ENCODE measurements at places on chromosomes 1 and 21. TPM values are rescaled to one million over a fixed set of nuclear protein-coding genes. Genes with fewer than 3 reads are reported as not detected.

DNA sequence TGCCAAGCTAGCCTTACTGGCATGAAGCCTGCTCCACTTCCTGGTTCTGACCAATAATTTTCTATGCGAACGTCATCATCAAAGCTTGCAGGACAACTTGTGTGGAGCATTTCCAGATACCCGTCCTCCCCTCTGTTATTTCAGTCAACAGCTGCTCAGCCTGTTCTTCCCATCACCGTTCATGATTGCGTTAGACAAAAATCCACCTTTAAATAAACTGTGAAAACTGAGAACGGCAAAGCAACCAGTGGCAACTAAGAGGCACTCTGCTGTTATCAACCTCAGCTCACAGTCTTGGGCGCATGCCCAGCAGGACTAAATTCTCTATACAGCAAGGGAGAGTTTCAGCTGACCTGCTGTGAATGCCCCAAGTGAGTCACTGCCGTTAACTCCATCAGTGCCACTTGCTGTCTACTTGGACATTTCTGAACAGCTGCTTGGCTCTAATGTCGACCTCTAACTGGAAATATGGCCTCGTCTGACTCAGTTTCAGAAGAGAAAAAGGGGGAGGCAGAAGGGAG lies 207.4 kb upstream of the RUNX1 start:
- no peak for DNase-seq

GRCh38 chr1:159800177-159800930 lies 1.8 kb upstream of the FCRL6 start:
- no peak for DNase-seq

- DNase-seq: no peak
Observed at GRCh38 chr1:24909388-24909898, 20.6 kb downstream of the RUNX3 start.

GRCh38 chr1:186152227-186152619 lies 222.8 kb downstream of the TPR start:
- no peak for DNase-seq

- DNase-seq: no peak
Observed at GRCh38 chr1:44419901-44420300, 14.8 kb downstream of the RNF220 start.

DNA sequence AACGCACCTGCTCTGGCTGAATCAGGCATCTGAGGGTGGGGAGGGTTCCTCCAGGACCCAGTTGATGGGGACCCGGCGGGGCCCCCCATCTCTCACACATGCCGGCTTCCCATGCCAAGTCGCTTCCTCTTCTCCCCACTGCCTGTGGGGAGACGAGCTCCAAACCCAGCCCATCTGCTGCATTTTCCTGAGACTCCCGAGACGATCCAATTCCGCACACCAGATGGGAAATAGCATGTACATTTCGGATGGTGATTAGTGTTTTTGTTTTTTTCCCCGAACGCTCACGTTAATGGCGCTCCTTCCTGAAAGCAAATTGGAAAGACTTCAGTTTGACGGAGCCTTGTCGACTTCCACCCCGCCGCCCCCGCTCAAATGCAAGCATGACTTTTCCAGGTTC lies 13.2 kb upstream of the GRIK3 start:
- DNase-seq: no peak

DNA sequence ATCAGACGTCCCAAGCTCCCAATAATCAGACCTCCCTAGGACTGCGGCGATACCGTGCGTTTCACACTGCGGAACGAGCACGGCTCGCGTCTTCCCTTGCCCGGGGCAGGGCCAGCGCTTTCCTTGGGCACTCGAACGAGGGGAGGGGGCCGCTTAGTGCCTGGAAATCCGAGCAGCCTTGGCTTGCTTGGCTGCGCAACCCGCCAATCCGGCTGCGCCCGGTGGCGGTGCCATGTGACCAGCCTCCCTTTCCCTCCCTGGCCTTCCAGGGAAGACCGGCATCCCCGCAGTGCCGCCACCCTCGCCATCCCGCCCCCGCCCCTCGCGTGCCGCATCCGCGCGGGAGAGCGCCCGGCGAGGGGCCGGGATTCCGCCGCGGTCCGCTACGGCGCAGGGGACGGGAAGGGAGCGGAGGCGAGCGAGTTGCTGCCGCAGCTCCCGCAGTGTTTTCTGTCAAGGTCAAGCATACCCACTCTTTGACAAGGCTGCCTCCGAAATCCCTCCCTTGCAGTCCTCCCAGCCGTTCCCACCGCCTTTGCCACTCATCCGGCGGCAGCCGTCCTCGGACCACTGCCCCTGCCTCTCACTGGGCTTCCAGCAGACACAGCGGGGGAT lies 8.3 kb upstream of the RNF19B start:
- DNase-seq: no peak

DNA sequence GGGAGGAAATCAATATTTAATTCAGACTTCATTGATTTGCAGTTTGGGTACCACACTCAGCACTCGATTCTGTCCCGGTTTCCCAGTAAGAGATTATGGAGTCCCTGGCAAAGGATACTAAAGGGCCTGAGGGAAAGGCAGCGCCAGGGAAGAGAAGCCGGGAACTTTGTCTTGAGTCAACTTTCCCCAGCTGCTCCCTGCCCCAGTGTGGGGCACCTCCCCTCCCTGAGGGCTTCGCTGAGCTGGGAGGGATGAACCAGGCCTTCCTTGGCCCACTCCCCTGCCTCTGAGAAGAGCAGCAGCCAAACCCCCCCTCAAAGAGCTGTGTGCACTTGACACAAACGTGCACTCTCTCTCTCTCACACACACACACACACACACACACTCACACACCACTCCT lies 32.6 kb downstream of the OPTC start:
- no peak for DNase-seq

Gene IGSF3
- total RNA-seq: not detected

GRCh38 chr1:226990133-226990716 lies 50.1 kb downstream of the COQ8A start:
- DNase-seq: no peak

DNA sequence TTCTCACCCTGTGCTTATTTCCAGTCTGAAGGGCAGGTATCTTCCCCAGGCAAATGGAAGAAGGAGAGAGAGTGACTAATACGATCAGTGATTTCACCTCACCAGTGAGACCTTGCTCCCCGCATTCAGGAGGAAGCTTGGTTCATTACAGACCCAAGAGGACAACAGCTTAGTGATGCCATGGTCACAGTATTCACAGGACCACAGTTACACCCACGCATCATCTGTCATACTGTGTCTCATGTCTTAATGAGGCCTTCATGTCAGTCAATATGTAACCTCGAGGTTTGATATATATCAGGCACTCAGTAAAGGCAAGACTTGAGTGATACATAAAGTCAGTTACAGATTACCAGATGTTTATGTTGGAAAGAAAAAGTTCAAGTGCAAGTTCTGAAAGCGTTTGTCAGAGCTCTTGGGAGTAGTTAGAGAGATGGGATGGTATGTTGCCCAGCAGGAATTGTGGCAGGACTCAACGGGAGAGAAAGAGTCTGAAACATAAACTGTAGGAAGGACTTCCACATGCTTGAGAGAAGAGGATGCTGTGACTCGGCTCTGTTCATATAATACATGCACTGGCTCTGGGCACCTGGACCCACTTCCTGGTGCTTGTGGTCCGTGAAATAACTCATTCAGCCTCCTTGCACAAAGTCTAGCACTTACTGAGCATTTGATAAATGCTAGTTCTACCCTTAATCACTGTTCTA lies 33.3 kb downstream of the GNPAT start:
- DNase-seq: no peak

DNA sequence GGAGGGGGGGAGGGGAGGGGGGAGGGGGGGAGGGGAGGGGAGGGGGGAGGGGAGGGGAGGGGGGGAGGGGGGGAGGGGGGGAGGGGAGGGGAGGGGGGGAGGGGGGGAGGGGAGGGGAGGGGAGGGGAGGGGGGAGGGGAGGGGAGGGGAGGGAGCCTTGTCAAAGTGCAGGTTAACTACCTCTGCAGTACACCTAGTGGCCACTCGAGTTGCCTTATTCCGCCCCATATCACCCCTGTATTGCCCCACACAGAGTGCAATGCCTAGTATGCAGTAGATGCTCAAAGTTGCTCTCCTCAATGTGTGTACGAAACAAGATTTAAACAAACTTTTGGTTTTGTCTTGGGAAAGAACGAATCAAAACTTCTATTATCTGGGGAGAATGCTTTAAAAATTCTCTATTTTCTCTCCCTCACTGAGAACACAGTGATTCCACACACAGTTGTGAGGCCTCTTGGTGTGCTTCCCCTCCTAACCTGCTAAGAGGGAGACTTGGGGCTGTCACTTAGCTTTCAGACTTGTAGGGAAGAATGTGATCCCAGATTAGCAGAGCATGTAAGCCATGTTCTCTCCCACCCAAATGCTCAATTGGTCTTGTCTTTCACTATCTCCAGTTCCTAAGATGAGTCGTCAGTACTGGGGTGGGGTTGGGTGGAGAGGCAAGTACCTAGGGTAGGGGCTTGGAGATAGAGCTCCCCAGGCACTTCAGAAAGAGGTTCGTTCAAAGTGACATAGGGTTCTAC lies 79.7 kb upstream of the MAP10 start:
- DNase-seq: peak; percentile 47

Gene FCRL5
- total RNA-seq: 0.93 TPM

GRCh38 chr21:45504516-45505415 lies 37.5 kb downstream of the SLC19A1 start:
- no peak for DNase-seq

- no peak for DNase-seq
Observed at GRCh38 chr1:40625476-40626382, 39.8 kb downstream of the RIMS3 start.

DNA sequence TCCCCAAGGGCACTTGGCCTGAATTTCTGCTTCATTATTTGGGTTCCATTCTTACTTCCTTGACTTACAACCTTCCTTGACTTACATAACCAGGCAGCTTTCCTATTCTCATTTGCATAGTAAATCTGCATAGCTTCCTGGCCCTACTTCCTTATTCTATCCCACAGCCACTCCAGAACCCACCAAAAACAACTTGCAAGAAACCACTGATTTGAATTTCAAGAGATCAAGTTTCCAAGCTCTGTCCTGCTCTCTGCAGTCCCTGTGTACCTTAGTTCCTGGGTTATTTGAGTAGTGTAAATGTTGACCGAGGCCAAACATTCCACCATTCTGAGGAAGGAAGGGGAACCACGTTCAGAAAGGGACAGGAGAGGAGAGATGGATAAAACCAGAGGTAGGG lies 603.3 kb downstream of the PTPRC start:
- no peak for DNase-seq

- no peak for DNase-seq
Observed at GRCh38 chr1:241641773-241642592, 1.8 kb upstream of the CHML start.

Gene SPRR2A
- not detected for total RNA-seq

- no peak for DNase-seq
Observed at GRCh38 chr1:151816548-151817352, 11.5 kb upstream of the LINGO4 start.

Data from Karpas-422 (cell line).